ENCODE measurements at places on chromosomes 5 and 9. TPM values are rescaled to one million over a fixed set of nuclear protein-coding genes. Genes with fewer than 3 reads are reported as not detected.

Gene SETX
- 45.7 TPM for total RNA-seq

Gene ZNG1F
- total RNA-seq: 6.6 TPM

Gene TAF7
- total RNA-seq: 44.0 TPM

DNA sequence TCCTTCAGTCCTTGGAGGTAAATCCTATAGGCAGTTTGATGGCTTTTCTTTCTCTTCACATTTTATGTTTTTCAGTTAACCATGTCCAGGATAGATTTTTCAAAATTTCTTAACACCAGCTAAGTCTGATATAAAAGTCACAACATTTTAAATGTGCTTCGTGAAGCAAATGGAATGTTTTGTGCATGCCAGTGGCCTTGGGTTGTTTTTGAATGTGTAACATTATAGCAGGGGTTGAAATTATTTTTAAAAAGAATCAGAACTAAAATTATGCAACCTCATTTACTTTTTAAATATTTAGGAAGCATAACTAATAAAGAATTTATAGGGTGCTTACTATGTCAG lies 201.1 kb downstream of the ARHGEF28 start:
- no peak for DNase-seq

DNA sequence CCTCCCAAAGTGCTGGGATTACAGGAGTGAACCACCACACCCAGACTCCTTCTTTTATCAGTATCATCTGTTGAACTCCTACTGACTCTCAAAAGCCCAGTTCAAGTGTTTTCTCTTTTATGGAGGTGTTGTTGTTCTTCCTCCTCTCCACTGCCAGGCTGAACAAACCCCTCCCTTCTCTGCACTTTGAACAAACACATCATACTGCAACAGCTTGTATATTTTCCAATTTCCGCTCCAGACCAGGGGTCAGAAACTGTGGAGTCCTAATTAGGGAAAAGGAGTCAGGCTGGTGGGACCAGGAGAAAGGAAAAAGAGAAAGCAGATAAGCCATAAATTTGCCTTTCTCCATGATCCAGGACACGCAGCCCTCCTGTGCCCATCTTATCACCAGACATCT lies 148.1 kb upstream of the HMHB1 start:
- no peak for DNase-seq

DNA sequence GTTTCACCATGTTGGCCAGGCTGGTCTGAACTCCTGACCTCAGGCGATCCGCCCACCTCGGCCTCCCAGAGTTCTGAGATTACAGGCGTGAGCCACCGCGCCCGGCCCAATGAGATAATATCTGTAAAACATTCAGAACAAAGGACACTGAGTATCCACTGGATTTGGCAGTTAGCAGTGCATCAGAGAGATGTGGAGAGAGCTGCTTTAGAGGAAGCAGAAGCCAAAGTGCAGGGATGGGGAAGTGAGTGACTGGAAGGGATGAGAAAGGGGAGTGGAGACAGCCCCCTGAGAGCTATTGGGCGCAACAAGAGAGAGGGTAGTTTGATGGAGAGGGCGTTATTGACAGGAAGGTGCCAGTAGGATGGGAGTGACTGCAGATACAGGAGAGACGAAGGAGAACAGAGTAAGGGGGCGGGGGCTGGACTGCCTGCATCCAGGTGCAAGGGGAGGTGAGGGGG lies 157.5 kb upstream of the SHB start:
- DNase-seq: no peak

DNA sequence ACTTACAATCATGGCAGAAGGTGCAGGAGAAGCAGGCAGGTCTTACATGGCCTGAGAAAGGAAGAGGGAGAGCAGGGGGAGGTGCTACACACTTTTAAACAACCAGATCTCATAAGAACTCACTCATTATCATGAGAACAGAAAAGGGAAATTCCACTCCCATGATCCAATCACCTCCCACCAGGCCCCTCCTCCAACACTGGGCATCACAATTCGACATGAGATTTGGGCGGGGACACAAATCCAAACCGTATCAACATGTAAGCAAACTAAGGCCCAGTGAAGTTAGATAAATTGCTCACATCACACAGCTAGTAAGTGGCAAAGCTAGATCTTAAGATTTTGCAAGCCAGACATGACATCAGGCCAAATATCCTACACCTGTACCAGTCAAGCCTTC lies 48.3 kb upstream of the RIC1 start:
- DNase-seq: no peak

All from esophagus muscularis mucosa (tissue), 4 donors.